ENCODE measurements at places on chromosomes 4 and X.

DNA sequence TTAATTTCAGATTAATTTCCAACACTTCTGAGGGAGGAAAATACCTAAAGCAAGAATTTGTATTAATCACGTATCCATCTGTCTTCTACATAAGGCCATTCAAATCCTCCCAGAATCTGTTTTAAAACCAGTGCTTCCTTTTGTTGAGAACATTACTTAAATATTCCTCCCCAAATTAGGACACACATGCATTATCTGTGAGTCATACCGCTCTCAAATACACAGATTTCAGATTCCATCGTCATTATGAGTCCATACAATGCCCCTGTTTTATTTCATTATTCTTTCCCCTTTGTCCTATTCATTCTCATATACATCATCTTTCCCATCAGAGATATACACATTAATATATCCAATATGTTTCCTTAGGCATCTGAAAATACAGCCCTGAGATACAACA, 57.3 kb upstream of the PRSS12 start:
- DNase-seq = no peak

GRCh38 chrX:25941559-25942250, 196.4 kb upstream of the MAGEB18 start:
- DNase-seq = no peak

DNA sequence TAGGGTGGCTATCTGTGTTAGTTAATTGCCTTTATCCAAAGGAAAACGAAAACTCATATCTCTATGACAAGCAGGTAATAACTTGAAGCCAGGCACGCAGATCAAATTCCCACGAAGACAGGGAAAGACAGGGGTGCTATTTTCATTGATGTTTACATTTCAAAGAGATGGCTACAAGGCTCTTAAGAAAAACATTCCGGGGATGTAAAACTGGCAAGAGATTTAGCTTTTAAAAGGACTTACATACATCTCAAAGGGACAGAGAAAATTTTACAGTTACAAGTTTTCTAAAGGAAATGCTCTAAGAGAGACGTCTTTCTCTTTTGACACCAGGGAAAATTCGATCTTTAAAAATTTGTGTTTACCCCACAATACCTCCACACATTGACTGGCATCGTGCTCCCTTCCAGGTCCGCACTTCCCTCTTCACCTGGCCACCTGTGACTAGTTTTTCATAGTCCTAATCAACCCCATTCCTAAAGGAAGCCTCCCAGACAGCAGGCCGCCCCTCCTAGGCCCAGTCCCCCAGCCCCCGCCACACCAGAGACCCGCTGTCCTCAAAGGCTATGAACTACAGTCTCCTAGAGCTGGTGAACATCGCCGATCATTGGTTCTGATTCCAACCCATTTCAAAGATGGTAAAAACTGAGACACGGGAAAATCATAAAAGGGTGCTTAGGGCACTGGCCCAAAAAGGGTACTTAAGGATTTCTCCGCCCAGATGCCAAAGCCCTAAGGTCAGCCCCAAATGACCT, 649 bp upstream of the ARAF start:
- no peak for DNase-seq

GRCh38 chrX:65241059-65241721, 264.9 kb upstream of the ZC4H2 start:
- DNase-seq = no peak

DNA sequence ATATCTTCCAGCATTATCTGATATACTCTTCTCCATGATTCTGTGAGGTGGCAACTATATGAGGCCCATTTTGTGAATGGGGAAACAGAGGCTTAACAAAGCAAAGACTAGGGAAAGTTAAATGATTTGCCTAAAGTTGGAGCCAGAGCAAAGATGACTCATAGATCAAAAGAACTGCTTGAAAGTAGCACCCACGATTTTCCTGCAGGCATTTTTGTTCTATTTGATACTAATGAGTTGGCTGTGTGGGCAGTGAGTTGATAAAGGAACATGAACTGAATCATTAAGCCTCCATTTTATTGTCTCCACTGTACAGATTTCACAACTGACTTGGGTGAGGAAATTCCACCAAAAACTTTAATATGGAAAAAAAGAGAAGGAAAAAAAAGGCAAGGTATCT, 138.9 kb upstream of the IGFBP7 start:
- no peak for DNase-seq

DNA sequence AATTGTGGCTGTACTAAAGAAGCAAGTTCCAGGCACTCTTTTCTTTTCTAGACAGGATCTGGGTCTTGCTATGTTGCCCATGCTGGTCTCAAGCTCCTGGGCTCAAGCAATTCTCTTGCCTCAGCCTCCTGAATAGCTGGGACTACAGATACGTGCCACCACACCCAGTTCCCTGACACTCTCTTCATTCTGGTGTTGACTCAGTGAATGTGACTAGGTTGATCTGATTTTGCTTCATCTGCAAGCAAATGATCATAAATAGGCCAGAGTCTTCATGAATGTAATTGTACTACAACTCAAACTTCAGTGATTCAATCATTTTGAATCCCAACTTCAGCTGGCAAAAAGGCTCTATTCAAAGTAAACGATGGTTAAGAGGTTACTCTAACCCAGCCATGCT, 78.5 kb downstream of the APBB2 start:
- no peak for DNase-seq

DNA sequence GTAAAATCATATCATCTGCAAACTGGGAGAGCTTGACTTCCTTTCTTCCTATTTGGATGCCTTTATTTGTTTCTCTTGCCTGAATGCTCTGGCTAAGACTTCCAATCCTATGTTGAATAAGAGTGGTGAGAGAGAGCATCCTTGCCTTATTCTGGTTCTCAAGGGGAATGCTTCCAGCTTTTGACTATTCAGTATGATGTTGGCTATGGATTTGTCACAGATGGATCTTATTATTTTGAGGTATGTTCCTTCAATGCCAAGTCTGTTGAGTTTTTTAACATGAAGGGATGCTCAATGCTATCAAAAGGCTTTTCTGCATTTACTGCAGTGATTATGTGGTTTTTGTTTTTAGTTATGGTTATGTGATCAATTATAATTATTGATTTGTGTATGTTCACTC, 2144.6 kb upstream of the TENM3 start:
- DNase-seq = no peak

Measured in NCI-H510A (cell line).